ENCODE measurements at places on chromosomes 4 and X.

DNA sequence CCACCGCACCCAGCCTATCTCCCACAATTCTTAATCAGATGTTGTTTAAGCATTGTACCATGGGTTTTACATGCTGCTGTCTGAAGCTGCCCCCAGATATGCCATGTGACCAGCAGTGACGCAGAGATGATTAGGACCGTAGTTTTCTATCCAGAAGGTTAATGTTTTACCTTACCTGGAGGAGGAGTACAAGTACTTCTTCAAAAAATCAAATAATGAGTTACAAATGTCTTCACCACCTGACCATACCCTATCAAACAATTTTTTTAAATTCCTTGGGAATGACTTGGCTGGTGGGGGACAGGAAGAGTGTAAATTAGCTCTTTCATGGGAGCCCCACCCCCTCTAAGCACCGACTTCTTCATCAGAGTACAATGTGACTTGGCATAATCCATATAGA lies 16.2 kb upstream of the SGMS2 start:
- no peaks in the 10 kb centered on the region for H3K36me3 ChIP-seq
- no peak overlapping the region for H3K4me3 ChIP-seq
- no peak overlapping the region for H3K27ac ChIP-seq
- DNase-seq, result no peak
- no peaks in the 10 kb centered on the region for H3K27me3 ChIP-seq

DNA sequence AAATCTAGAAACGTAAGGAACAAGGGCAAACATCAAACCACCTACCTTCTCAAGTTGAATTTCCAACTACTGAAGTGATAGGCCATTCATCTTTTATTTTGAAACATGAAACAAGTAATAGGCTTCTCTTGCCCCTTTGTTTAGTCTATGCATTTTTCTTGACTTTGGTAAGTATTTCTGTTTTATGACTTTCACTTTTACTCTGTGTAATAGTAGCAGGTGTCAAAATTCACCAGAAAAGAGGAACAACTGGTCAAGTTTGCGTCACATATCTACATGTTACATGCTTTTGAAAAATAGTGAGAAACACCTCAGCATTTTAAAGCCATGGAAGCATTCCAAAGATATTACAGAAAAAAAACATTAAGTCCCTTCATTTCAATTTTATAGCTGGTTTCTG lies 157.1 kb upstream of the FTHL17 start:
- H3K4me1 ChIP-seq, result no peaks in the 10 kb centered on the region
- H3K27ac ChIP-seq, result no peak overlapping the region
- no peak overlapping the region for H3K4me3 ChIP-seq
- H3K36me3 ChIP-seq, result no peaks in the 10 kb centered on the region
- DNase-seq, result no peak
- no peaks in the 10 kb centered on the region for H3K27me3 ChIP-seq

- H3K4me1 ChIP-seq, result no peaks in the 10 kb centered on the region
- H3K27ac ChIP-seq, result no peak overlapping the region
- DNase-seq, result no peak
These were observed 408.9 kb upstream of the CTSO start for GRCh38 chr4:156362581-156362980.

DNA sequence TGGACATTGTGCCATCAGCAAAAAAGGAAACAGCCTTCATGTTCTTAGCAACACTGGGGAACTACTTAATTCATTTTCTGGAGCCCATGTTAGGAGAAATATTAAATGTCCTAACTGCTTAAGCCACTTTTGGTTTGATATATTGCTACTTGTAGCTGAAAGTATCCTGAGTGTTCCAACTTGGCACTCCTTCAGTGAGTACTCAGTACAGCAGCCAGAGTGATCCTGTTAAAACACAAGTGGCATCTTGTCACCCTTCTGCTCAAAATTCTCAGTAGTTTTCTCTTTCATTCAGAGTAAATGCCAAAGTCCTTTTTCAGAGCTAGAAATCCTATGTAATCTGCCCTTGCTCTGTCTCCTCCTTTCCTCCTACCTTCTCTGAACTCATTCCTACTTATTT lies 522.0 kb downstream of the GRID2 start:
- H3K27ac ChIP-seq, result no peak overlapping the region
- no peaks in the 10 kb centered on the region for H3K36me3 ChIP-seq
- DNase-seq, result no peak
- no peak overlapping the region for H3K4me3 ChIP-seq
- no peaks in the 10 kb centered on the region for H3K4me1 ChIP-seq

- no peaks in the 10 kb centered on the region for H3K36me3 ChIP-seq
- no peak for DNase-seq
- H3K4me1 ChIP-seq, result no peaks in the 10 kb centered on the region
- H3K27me3 ChIP-seq, result no peaks in the 10 kb centered on the region
- no peak overlapping the region for H3K27ac ChIP-seq
These were observed 76.6 kb downstream of the ANXA3 start for GRCh38 chr4:78627966-78628678.

DNA sequence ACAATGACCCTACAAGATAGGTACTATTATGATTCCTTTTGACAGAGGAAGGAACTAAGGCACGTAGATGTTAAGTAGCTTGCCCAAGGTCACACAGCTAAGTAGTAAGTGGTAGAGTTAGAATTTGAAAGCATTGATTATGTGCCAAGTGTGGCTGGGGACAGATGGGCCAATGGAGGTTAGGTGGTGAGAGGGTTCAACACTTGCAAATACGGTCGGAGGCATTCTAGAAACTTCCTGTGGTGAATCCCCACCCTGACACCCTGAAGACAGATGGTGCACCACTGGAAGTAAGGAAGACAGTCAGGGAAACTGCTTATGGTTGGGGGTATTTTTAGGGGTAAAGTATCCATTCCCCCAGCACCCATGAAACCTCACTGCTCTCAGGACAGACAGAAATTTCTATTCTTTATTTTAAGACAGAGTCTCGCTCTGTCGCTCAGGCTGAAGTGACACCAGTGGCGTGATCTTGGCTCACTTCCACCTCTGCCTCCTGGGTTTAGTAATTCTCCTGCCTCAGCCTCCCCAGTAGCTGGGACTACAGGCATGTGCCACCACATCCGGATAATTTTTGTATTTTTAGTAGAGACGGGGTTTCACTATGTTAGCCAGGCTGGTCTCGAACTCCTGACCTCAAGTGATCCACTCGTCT lies 142.5 kb downstream of the RASL11B start:
- no peaks in the 10 kb centered on the region for H3K36me3 ChIP-seq
- no peaks in the 10 kb centered on the region for H3K4me1 ChIP-seq
- no peaks in the 10 kb centered on the region for H3K27me3 ChIP-seq
- H3K4me3 ChIP-seq, result no peak overlapping the region

- H3K36me3 ChIP-seq, result no peaks in the 10 kb centered on the region
- H3K27ac ChIP-seq, result peak overlapping the region; percentile 46
- DNase-seq, result peak; percentile 74
- H3K4me3 ChIP-seq, result no peak overlapping the region
- no peaks in the 10 kb centered on the region for H3K27me3 ChIP-seq
These were observed 4.5 kb upstream of the CXCR3 start for GRCh38 chrX:71622576-71623450.

GRCh38 chrX:24925430-24925829 lies 90.3 kb downstream of the ARX start:
- H3K36me3 ChIP-seq, result no peaks in the 10 kb centered on the region
- no peak for DNase-seq
- no peak overlapping the region for H3K27ac ChIP-seq
- H3K4me1 ChIP-seq, result no peaks in the 10 kb centered on the region
- no peak overlapping the region for H3K4me3 ChIP-seq

DNA sequence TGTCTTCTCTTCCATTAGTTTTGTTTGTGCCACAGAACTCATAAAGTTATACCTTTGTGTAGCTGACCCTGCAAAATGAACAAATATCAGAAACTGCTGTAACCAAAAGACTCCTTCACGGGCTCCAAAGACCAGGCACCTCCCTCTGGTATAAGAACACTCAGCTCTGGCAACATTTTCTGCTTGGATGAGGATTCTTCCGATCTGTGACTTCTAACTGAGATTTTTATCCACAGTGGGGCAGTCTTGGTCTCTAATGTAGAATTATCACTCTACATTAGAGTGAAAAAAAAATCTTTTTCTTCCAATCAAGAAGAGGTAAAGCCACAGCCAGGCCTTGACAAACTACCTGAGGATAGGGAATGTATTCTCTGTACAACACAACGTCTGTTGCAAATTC lies 38.5 kb upstream of the PRSS48 start:
- H3K36me3 ChIP-seq, result no peaks in the 10 kb centered on the region
- H3K27me3 ChIP-seq, result no peaks in the 10 kb centered on the region
- DNase-seq, result no peak
- H3K27ac ChIP-seq, result no peak overlapping the region

DNA sequence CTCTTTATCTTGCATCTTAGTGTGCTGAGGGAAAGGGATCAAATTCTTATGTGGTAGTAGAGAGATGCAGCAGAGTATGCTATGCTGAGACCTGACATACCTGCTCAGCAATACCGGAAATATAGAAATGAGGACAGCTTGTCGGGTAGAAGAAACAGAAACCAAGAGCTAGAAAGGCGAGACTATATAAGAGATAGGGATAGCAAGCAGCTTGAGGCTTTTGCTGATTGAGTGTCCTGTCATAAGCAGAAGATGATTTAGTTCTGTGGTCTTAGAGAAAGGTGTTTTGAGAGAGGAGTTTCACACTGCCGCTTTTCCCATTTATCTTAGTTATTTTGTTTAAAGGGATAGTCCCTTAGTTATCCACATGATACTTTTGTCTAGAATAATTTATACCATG lies 31.7 kb downstream of the USP9X start:
- H3K4me1 ChIP-seq, result no peaks in the 10 kb centered on the region
- H3K36me3 ChIP-seq, result no peaks in the 10 kb centered on the region
- H3K4me3 ChIP-seq, result no peak overlapping the region
- no peaks in the 10 kb centered on the region for H3K27me3 ChIP-seq

DNA sequence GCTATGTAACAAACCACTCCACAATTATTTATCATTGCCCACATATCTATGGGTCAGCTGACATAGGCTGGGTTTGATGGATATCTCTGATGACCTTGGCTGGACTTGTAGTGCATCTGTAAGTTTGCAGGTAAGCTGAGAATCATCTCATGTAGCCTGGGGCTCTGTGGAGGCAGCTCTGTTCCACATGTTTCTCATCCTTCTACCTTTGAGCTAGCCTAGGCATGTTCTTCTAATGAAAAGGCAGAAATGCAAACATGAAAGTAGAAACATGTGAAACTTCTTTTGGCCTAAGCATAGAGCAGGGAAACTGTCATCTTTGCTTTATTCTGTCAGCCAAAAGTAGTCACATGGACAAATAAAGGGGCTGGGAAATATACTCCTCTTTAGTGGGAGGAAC lies 18.2 kb downstream of the MRPL1 start:
- no peak for DNase-seq
- H3K4me3 ChIP-seq, result no peak overlapping the region
- H3K27ac ChIP-seq, result no peak overlapping the region
- no peaks in the 10 kb centered on the region for H3K4me1 ChIP-seq

DNA sequence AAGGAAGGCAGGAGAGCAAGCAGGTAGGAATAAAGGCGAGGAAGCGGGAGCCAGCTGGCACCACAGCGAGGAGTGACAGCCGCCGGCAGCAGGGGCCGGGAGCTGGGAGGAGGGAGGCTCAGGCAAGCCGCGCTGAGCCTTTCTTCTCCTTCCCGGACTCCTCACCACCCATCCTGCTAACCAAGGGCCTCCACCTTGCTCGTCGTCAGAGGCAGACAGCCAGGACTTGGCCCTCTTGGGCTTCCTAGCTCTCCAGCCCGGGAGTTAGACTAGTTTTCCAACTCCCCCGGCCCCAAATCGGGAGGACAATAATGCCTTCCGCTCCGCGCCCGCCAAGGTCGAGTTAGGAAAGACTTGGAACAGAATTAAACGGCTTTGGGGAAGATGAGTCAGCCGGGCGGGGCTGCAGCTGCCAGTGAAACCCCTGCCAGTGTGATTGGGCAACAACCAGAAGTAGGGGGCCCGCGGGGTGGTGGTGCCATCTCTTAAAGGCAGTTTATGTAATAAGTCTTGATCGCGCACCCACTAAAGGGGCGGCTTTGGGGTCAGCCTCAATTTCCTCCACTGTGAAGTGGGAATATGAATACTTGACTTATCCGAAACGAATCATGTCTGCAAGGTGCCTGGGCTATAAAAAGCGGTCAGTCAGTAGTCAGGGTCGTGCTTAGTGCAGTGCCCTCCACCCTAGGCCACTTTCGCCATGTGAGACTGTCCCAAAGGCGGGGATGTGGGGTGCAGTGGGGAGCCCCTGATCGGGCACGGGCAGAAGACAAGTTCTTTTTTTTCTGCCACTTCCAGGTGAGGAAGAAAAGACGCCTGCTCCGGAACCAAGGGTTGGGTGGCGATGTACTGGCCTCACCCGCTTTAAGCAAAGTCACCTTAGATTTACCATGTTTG lies 6.7 kb upstream of the HSD17B10 start:
- peak overlapping the region; percentile 60 for H3K27ac ChIP-seq
- no peaks in the 10 kb centered on the region for H3K27me3 ChIP-seq
- peak overlapping the region; percentile 33 for H3K4me3 ChIP-seq
- peak; percentile 89 for DNase-seq

DNA sequence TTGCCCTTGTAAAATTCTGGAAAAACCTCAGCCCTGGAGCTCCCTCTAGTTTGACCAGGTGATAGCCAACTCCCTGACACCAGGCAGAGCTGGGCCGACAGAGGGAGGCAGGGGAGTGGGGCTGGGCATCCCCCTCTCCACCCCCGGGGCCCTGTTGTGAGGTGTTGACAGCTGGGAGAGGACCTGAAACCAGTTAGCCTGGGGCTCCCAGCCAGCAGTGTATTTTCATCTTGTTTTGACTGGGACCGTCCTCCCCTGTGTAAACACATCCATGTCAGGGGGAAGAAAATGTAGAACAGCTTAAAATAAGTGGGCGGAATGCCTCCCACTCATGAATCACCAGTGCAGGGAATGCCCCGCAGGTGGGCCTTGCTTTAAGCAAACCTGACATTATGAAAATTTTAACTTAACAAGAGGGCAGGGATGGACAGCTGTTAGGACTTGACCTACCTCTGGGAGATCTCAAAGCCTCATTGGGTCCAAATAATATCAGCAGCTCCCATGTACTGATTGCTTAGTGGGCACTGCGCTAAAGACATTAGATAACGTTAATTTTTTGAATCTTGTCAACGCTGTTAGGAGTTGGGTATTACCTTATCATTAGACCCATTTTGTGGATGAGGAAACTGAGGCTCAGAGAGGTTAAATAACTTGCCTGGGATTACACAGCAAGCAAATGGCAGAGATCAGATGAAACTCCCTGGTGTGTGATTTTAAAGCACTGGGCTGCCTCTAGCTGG lies 45.9 kb downstream of the TSC22D3 start:
- H3K27me3 ChIP-seq, result no peaks in the 10 kb centered on the region
- H3K4me1 ChIP-seq, result no peaks in the 10 kb centered on the region
- no peak overlapping the region for H3K4me3 ChIP-seq
- no peaks in the 10 kb centered on the region for H3K36me3 ChIP-seq
- H3K27ac ChIP-seq, result peak overlapping the region; percentile 70
- no peak for DNase-seq

GRCh38 chrX:100926453-100926852 lies 2.3 kb downstream of the XKRX start:
- no peak overlapping the region for H3K27ac ChIP-seq
- peaks cover 10% of the 10 kb centered on the region for H3K4me1 ChIP-seq
- H3K27me3 ChIP-seq, result no peaks in the 10 kb centered on the region
- H3K4me3 ChIP-seq, result no peak overlapping the region
- no peak for DNase-seq

DNA sequence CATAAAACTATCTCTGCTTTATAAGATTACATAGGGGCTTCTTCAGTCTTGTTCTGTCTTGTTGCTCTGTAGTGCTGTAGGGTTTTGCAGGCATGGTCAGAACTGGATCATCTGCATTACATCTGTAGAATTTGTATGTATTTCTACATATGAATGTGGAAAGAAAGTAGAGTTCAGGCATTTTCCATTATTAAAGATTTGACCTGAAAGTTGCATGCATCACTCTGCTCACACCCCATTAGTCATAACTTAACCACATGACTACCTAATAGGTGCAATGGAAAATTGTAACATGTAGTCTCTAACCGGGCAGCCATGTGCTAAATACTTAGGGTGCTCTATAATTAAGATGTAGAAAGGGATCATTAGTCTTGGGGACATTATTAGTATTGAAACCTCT lies 45.7 kb upstream of the AGA start:
- no peak overlapping the region for H3K4me3 ChIP-seq
- H3K4me1 ChIP-seq, result no peaks in the 10 kb centered on the region
- DNase-seq, result no peak

Data from right atrium auricular region (tissue), 2 donors.